ENCODE measurements at places on chromosomes 2 and 18.

DNA sequence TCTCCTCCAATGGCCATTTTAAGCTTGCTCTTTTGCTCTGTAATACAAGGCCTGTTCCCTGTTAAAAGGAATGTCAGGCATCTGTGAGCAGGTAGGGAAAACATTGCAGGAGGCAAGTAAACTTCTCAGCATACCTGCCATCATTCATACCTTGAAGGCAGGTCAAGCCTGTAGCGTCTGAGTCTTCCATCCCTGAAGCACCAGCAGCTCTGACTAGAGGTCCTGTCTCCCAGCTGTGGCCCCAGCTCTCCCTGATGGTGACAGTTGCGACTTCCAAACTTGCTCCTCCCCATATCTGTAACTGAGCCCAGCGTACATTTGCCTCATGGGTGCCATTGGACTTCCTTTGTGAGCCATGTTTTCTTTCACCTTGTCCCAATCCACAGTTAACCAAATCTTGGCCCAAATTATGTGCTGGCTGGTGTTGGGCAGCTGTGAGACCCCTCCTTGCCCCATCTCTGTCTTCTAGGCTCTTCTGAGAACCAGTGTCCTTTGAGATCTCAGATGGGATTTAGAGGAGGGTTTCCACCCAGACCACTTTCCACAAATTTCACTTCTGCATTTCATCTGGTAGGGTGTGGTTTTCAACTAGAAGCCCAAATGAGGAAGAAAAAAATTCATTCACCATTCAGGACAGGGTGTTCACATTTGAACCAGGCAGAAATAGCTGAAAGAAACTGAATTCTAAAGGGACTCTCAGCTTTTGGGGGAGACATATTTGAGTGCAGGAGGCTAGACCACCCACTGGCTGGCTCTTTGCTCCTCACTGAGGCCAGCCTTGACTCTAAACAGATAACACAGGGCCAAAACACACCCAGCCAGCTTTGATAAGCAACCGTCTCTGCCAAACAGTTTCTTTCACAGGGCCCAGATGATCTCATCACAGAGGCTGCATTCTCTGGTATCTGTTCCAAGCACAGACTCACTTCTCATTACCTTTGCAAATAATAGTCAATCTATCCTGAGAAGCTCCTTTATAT lies 66.4 kb upstream of the MSH2 start:
- no peaks in the 10 kb centered on the region for H3K4me1 ChIP-seq
- no peak overlapping the region for H3K27ac ChIP-seq
- no peak overlapping the region for H3K4me3 ChIP-seq
- no peak for DNase-seq

- no peaks in the 10 kb centered on the region for H3K4me1 ChIP-seq
- no peaks in the 10 kb centered on the region for H3K36me3 ChIP-seq
- no peak overlapping the region for H3K4me3 ChIP-seq
- DNase-seq = no peak
Observed at GRCh38 chr2:98448441-98449145, 3.9 kb downstream of the INPP4A start.

DNA sequence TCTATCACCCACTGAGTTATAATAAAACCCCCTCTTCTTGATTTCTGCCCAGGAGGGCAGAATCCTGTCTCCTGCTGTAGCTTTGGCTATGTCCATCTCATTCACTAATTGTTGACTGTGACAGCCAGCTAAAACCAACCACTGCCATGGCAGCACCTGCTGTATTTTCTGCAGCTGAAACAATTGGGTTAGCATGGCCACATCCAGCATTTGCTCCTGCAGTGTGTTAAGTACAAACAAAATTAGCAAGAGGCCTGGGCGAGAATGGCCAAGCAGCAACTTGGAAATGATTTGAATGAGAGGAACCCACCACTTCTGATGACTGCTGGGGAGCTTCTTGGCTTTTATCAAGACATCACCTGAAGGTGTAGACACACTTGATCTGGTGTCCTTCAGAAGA lies 89.4 kb upstream of the LRRTM1 start:
- no peaks in the 10 kb centered on the region for H3K27me3 ChIP-seq
- H3K27ac ChIP-seq = no peak overlapping the region
- H3K4me1 ChIP-seq = no peaks in the 10 kb centered on the region
- H3K4me3 ChIP-seq = no peak overlapping the region
- no peak for DNase-seq

- no peaks in the 10 kb centered on the region for H3K4me1 ChIP-seq
- no peak overlapping the region for H3K27ac ChIP-seq
- no peak overlapping the region for H3K4me3 ChIP-seq
Observed at GRCh38 chr2:122163617-122164016, 408.2 kb downstream of the TSN start.

- no peaks in the 10 kb centered on the region for H3K4me1 ChIP-seq
- peaks cover 4% of the 10 kb centered on the region for H3K36me3 ChIP-seq
- no peak overlapping the region for H3K27ac ChIP-seq
- DNase-seq = no peak
Observed at GRCh38 chr2:24024018-24024417, 14.1 kb downstream of the MFSD2B start.

- H3K27ac ChIP-seq = peak overlapping the region; percentile 89
- H3K36me3 ChIP-seq = no peaks in the 10 kb centered on the region
- DNase-seq = peak; percentile 80
- H3K27me3 ChIP-seq = no peaks in the 10 kb centered on the region
- H3K4me1 ChIP-seq = no peaks in the 10 kb centered on the region
Observed at GRCh38 chr2:112482309-112483041, 519 bp downstream of the TTL start.

GRCh38 chr2:111058264-111058663 lies 62.5 kb upstream of the BCL2L11 start:
- no peaks in the 10 kb centered on the region for H3K27me3 ChIP-seq
- no peak for DNase-seq
- H3K4me1 ChIP-seq = no peaks in the 10 kb centered on the region
- H3K4me3 ChIP-seq = no peak overlapping the region

DNA sequence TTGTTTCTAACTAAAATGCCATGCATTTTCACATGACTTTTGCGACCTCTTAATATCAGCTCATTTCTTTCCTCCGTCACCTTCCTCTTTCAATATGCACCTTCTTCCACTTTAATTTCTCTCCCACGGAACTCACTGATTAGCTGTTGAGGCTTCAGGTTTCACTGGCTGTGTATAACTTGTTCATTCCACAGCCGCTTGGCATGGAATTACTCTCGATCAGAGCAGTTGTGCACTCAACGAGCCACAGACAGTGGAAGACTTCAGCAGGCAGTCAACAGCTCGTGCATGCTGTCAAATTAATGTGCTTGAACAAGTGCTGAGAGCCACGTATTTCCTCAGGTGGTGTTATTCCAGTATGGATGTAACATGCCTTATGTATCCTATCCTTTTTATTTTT lies 491.2 kb upstream of the DDX18 start:
- no peaks in the 10 kb centered on the region for H3K27me3 ChIP-seq
- H3K36me3 ChIP-seq = no peaks in the 10 kb centered on the region
- no peaks in the 10 kb centered on the region for H3K4me1 ChIP-seq

- no peaks in the 10 kb centered on the region for H3K36me3 ChIP-seq
- H3K27ac ChIP-seq = no peak overlapping the region
- H3K4me1 ChIP-seq = no peaks in the 10 kb centered on the region
- DNase-seq = no peak
Observed at GRCh38 chr2:149365931-149366583, 35.7 kb downstream of the LYPD6 start.

- H3K36me3 ChIP-seq = no peaks in the 10 kb centered on the region
- no peak overlapping the region for H3K4me3 ChIP-seq
- no peaks in the 10 kb centered on the region for H3K4me1 ChIP-seq
- H3K27me3 ChIP-seq = no peaks in the 10 kb centered on the region
- H3K27ac ChIP-seq = no peak overlapping the region
Observed at GRCh38 chr18:24319757-24320156, 77.9 kb downstream of the OSBPL1A start.

GRCh38 chr2:201939453-201939941 lies 94.2 kb upstream of the FZD7 start:
- no peaks in the 10 kb centered on the region for H3K36me3 ChIP-seq
- H3K27ac ChIP-seq = no peak overlapping the region
- no peak overlapping the region for H3K4me3 ChIP-seq
- no peaks in the 10 kb centered on the region for H3K27me3 ChIP-seq
- no peak for DNase-seq

GRCh38 chr2:68768951-68769350 lies 34.3 kb downstream of the ARHGAP25 start:
- H3K36me3 ChIP-seq = no peaks in the 10 kb centered on the region
- H3K4me3 ChIP-seq = no peak overlapping the region
- H3K27me3 ChIP-seq = no peaks in the 10 kb centered on the region
- no peaks in the 10 kb centered on the region for H3K4me1 ChIP-seq
- no peak overlapping the region for H3K27ac ChIP-seq
- no peak for DNase-seq

DNA sequence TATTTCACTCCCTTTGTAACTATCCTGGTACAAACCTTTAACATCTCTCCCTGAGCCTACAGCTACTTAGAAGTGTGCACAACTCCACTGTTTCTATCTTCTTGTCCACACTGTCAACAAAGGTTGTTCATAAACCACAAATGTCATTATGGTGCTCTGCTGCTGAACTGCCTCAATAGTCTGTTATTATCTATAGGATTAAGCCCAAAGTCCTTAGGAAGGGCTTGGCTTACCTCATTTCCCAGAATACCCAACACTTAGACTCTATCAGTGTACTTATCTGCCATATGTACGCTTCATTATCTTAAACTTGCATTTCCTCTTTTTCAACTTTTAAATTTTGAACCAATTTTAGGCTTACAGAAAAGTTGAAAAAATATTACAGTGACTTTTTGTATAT lies 94.2 kb downstream of the HNMT start:
- H3K4me1 ChIP-seq = no peaks in the 10 kb centered on the region
- no peaks in the 10 kb centered on the region for H3K36me3 ChIP-seq
- H3K27ac ChIP-seq = no peak overlapping the region
- H3K4me3 ChIP-seq = no peak overlapping the region

- no peaks in the 10 kb centered on the region for H3K4me1 ChIP-seq
- no peaks in the 10 kb centered on the region for H3K27me3 ChIP-seq
- no peak overlapping the region for H3K27ac ChIP-seq
- H3K4me3 ChIP-seq = no peak overlapping the region
- DNase-seq = no peak
- no peaks in the 10 kb centered on the region for H3K36me3 ChIP-seq
Observed at GRCh38 chr2:2791031-2791430, 460.0 kb upstream of the MYT1L start.

GRCh38 chr2:132562245-132562644 lies 107.8 kb downstream of the LYPD1 start:
- H3K27ac ChIP-seq = no peak overlapping the region
- no peaks in the 10 kb centered on the region for H3K36me3 ChIP-seq
- no peak overlapping the region for H3K4me3 ChIP-seq
- H3K4me1 ChIP-seq = no peaks in the 10 kb centered on the region
- H3K27me3 ChIP-seq = no peaks in the 10 kb centered on the region

- H3K36me3 ChIP-seq = no peaks in the 10 kb centered on the region
- DNase-seq = no peak
- H3K4me3 ChIP-seq = no peak overlapping the region
- no peak overlapping the region for H3K27ac ChIP-seq
Observed at GRCh38 chr2:62215306-62216064, 19.6 kb downstream of the B3GNT2 start.

DNA sequence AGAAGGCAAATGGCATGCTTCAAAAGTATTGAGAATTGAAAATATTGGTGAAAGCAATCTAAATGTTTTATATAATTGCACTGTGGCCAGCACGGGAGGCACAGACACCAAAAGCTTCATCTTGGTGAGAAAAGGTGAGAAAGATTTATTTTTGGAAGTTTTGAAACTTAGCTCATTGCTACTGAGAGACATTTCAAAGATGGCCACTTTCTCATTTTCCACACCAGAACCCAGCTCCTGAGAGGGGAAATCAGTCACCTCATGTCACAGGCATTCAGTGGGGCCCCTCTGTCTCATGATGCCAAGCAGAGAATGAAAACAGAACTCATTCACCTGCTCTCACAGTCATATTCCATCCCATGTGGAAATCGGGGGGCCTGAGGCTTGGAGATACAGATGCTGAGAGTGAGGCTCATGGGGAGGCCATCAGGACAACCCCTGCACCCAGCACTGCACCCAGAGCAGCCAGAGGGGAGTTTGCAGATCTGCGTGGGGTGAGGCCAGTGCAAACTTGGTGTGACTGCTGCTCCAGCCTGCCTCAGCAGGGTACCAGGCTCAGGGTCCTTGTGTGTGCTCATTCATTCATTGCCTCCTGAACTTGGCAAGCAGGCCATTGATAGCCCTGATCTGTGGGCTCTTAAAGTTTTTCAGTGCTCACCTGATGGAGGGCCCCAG lies 31.4 kb downstream of the IL18R1 start:
- H3K36me3 ChIP-seq = no peaks in the 10 kb centered on the region
- DNase-seq = no peak
- H3K27ac ChIP-seq = no peak overlapping the region
- H3K27me3 ChIP-seq = no peaks in the 10 kb centered on the region
- no peaks in the 10 kb centered on the region for H3K4me1 ChIP-seq

DNA sequence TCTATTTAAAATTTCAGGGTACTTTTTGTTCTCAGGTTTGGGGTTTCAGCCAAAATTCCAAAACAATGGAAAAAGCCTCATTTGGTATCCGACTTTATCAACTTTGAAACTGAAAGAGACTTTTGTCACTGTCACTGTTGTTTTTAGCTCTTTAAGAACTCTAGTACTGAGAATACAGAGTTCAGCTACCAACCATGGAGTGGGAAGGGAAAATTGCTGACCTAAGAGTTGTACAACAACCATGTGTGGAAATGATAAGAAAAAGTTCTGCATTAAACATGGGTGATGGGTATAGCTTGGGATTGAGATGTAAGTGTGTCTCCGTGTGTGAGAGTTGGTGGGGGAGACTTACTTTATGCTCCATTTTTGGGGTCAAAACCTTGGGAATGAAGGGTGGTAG lies 206.6 kb upstream of the LRATD1 start:
- DNase-seq = no peak
- no peaks in the 10 kb centered on the region for H3K27me3 ChIP-seq
- no peak overlapping the region for H3K4me3 ChIP-seq
- H3K36me3 ChIP-seq = no peaks in the 10 kb centered on the region
- no peaks in the 10 kb centered on the region for H3K4me1 ChIP-seq

GRCh38 chr2:179842498-179843153 lies 18.8 kb downstream of the ZNF385B start:
- no peaks in the 10 kb centered on the region for H3K36me3 ChIP-seq
- H3K4me3 ChIP-seq = no peak overlapping the region
- H3K4me1 ChIP-seq = no peaks in the 10 kb centered on the region
- H3K27ac ChIP-seq = no peak overlapping the region
- no peak for DNase-seq
